ENCODE measurements at places on chromosomes 6 and 20.
A peak's percentile ranks its signal among the peaks of the same experiment; 100 is the strongest.

DNA sequence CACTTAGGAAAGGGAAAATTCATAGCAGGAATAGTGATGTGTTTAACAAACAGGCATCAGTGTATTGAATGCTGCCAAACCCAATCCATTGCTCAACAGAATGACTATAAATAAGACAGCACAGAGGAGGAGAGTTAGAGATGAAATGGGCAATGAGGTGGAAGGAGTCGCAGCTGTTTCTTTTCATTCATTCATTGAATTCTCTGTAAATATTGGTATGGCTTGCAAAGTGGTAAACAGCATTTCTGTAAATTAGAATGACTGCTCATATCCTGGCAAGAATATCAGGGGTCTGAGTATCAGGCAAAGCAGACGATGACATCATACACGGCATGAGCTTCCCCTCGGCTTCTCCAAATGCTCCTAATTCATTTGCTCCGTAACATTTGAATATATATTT lies 703.6 kb upstream of the SLC35B3 start:
- peak; percentile 70 for DNase-seq

DNA sequence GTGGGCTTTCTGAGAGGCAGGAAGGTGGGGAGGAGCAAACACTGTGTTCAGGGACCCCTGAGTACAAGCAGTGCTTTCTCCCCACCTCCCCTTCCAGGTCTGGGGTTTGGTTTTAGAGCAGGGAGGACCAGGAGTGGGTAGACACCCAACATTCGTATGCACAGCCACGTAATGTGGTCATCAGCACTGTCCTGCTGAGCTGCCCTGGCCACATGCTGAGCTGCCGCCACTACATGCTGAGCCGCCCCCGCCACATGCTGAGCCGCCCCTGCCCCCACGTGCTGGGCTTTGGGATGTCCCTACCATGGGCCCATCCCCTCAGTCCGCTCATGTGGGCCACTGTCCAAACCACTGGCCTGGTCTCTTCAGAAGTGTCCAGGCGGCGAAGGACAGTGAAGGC lies 214.9 kb upstream of the CST7 start:
- DNase-seq = no peak

DNA sequence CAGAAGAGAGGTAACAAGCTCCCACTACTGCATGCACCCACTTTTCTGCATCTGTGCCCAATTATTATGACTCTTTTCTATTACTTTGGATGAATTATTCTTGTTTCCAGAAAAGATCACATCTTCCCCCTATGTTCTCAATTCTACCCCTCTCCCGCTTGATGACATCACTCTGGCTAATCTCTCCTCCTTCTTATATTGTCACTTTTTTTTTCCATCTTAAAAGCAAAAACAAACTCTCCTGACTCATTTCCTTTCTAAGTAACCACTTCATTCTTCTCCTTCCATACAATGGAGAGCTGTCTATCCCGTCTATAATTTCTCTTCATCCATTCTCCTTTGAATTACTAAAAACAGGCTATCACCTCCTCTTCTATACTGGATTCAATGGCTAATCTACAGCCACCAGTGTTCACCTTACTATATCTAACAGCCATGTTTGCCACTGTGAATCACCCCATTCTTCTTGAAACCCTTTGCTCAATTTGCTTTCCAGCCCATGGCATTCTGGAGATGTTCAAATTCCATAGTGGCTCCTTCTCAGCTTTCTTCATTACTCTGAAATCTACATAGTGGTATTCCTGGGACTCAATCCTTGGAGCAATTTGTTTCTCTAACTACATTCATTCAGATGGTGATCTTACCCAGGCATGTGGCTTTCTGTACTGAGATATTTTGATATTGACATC lies 378.4 kb downstream of the ARHGAP18 start:
- DNase-seq = no peak

GRCh38 chr6:135117413-135117968 lies 62.9 kb upstream of the HBS1L start:
- no peak for DNase-seq

- DNase-seq = no peak
Observed at GRCh38 chr20:14197097-14197496, 140.3 kb downstream of the FLRT3 start.

DNA sequence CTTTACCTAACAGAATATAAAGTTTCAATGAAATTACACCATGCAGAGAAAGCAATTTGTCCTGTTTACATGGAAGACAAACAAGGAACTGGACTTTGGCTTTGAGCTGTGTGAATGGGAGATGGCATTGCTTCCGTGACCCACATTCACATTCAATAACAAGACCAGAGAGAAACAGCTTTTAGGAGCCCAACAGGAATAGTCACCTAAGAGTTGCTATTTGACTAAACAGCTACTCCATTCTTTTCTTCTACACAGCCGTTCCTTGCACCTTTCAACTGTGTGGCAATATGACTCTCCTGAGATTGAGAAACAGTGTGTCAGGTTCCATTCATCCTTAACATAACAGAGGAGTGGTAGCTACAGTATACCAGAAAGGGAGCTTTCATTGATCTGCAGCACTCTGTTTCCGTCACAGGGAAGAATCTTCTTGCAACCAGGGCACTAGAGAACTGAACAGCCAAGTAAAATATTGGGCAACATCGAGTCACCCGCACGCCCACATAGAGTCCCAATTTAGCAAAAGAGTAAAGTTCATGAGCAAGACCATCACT lies 355.1 kb downstream of the HAO1 start:
- DNase-seq = no peak

DNA sequence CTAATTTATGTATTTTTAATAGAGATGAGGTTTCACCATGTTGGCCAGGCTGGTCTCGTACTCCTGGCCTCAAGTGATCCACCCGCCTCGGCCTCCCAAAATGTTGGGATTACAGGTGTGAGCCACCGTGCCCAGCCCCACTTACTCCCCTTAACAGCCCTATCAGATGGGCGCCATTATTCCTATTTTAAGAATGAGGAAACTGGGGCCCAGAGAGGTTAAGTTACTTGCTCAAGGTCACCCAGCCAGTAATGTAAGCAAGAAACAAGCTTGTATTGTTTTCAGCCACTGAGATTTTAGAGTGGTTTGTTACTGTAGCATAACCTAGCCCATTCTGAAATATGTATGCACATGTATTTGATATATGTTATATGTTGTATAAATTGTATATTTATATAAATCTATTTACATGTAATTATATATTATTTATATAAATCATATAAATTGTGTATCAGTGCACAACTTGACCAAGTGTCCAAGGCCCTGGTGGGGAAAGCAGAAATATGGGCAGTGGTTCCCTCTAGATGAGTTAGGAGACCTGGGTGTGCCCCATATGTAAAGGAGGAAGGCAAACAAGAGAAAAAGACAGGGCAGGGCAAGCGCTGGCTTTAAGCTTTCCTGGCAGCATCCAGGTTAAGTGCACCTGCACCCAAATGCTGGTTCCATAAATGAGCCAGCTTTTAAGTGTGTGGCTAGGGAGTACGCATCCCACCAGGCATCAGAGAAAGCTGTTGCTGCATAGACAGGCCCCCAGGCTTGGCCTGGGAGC lies 1.2 kb upstream of the GUCA1A start:
- DNase-seq = no peak

GRCh38 chr6:121691126-121691551 lies 255.7 kb downstream of the GJA1 start:
- DNase-seq = no peak

DNA sequence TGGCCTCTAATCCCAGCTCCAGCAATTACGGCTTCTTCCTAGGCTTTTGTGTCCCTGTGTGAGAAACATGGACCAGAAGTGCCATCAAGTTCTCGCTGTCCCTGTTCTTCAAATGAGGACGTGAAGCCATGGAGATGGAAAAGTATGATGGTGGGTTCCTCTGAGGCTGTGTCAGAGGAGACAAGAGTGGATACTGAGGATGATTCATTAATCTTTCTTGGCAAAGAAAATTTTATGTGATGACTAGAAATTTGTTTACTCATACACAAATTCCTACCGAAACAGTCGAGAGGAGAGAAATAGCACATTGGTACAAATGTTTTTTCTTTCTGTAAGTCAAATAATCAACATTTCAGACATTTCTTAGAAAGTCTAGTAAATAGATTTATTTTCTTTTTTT lies 35.0 kb upstream of the PNRC1 start:
- no peak for DNase-seq

DNA sequence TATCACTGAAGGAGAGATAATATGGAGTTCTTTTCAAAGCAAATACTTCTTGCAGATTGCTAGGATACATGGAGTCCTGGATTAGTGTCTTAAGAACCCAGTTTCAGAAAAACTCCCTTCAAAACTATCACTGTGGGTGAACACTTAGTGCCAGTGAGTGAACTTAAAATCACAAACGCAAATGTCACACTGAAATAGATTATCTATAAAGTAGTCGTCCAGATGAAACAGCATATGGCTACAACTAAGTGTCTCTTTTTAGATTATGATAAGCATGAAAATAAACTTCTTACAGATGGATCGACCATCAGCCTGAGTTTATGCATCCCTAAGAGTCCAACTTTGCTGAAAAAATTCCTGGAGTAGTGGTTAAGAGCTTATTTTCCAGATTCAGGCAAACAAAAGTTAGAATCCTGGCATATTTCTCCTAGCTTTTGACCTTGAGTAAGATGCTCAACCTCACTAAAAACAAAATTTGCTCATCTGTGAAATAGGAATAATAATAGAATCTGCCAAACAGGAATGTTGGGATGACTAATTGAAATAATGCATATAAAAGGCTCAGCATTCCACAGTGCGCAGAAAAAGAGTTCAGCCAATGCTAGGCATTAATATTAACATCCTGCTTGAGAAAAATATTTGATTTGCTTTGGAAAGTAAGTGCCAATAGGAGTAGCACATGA lies 70.4 kb downstream of the DOK5 start:
- peak; percentile 21 for DNase-seq

DNA sequence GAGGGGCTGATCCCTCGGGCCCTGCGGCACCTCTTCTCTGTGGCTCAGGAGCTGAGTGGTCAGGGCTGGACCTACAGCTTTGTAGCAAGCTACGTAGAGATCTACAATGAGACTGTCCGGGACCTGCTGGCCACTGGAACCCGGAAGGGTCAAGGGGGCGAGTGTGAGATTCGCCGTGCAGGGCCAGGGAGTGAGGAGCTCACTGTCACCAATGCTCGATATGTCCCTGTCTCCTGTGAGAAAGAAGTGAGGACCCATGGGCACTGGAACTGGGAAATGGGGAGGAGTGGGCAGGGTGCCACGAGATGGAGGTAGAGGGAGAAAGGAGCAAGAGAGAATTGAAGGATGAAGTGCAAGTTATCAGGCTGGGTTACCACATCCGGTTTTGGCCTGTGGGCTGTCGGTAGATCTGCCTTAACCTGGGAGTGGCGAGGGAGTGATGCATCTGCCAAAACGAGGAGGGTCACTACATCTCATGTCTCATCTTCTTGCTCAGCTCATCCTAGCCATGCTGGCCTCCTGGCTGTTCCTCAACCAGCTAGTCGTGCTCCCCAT lies 5.4 kb upstream of the PHF1 start:
- DNase-seq = no peak

GRCh38 chr6:93105017-93105416 lies 314.3 kb downstream of the EPHA7 start:
- DNase-seq = peak; percentile 9

DNA sequence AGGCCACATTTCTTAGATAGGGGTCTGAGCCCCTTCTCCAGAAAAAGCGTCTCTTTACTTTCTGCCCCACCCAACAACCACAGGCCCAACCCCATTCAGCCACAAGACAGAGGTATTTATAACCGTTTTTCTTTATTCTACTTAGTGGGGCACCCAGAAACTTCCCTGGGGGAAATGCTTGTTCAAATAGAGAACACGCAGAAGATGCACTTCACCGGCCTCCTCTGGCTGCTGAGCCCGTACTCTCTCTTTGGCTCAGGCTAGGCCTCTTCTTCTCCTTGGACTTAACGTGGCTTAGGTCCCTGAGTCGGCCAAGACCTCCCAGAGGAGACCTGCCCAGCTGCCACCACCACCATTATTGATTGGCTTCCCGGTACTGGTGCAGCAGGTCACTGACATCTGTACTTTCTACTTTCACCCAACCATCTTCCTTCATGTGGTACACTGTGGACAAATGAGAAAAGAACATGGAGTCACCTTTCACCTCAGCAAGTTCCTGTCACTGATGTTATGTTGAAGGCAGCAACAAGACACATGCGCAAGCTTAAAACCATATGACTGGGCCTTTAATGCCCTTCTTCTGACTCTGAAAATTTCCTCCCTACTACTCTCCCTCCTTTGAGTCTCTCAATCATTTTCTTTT lies 2.2 kb upstream of the TAP2 start:
- no peak for DNase-seq

- no peak for DNase-seq
Observed at GRCh38 chr20:46627234-46627633, 24.0 kb downstream of the SLC13A3 start.

GRCh38 chr20:52482044-52482443 lies 290.5 kb upstream of the ZFP64 start:
- DNase-seq = no peak

GRCh38 chr6:35587167-35587566 lies 74.5 kb upstream of the TULP1 start:
- DNase-seq = no peak

DNA sequence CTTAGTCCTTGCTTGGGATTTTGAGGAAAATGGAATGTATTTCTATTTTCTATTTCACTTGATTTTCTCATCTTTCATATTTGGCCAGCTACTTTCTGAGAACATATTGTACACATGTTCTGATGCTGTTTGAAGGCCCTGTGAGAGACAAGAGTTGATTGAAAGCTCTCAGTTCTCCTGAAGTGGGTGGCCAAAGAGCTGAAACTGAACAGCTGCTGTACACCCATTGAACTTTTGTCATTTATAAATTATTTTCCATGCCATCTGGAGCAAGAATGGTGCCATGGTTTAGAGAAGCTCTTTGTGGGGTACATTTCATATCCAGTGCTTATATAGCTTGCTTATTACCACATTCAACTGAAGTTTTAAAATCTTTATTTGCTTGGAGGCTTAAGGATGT lies 298.3 kb downstream of the PRL start:
- DNase-seq = peak; percentile 48

DNA sequence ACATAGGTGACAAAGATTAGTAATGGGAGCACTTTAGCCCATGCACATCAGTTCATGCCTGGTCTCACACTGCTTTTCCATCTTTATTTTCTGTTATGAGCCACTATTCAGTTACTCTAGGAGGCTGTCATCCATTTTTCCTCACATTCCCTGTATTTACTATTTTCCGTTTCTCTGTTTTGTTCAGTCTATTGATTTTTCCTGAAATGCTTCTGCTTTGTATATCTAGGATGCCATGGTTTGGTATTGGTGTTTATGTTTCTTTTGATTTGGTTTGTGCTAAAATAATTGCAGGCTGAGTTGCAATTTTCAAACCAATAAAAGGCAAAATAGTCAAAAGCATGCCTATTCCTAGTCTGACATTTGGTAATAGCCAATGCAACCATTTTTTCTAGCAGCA lies 28.9 kb upstream of the ZNF292 start:
- DNase-seq = no peak

GRCh38 chr6:164106345-164106769 lies 691.8 kb downstream of the QKI start:
- peak; percentile 48 for DNase-seq

Data from eye (tissue), 1 donor.